NCI-H1092 (cell line): ENCODE measurements at places on chromosomes 16 and 17.

DNA sequence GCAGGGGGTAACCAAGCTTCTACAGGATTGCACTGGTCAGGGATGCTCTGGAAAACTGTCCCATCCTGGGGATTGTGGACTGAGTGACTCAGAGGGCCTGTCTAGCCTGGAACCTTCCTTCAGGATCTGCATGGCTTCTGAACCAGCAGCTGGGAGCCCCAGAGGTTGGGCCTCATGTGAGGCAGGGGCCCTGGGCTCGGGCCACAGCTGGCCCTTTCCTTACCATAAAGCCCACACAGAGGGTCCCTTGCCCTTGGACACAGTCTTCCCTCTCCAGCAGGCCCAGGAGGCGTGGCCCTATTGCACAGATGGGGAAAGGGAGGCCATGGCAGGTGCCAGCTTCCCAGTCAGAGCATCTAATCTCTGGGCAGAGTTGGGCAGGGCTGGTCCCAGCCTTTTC is 30.5 kb downstream of the ADCY7 start:
- DNase-seq = no peak

- DNase-seq = no peak
Measured at GRCh38 chr16:85354686-85355514, 242.6 kb upstream of the CIBAR2 start.

GRCh38 chr16:84459533-84459894 is 44.9 kb downstream of the MEAK7 start:
- DNase-seq = no peak

GRCh38 chr16:58121132-58121531 is 8.0 kb downstream of the CFAP20 start:
- DNase-seq = no peak

DNA sequence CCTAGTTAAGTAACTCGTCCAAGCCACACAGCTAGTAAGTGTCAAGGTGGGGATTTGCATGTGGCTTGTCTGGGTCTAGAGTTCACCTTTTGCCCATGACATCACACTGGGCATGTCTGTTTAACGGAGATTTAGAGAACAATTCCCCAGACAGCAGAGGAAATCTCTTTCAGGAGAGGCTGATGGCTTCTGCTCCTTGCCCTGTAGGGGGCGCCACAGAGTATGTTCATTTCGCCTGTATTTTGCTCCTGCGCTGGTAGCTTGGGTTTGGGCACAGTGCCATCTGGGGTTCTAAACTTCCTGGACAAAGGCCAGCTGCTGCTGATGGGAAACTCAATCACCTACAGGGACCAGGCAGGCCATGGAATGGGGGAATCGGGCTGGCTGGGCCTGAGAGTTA is 20.4 kb downstream of the OTOA start:
- DNase-seq = no peak
